ENCODE measurements at places on chromosomes 5 and 9.

GRCh38 chr5:159027504-159027903 is 72.2 kb downstream of the EBF1 start:
- no peak for DNase-seq

DNA sequence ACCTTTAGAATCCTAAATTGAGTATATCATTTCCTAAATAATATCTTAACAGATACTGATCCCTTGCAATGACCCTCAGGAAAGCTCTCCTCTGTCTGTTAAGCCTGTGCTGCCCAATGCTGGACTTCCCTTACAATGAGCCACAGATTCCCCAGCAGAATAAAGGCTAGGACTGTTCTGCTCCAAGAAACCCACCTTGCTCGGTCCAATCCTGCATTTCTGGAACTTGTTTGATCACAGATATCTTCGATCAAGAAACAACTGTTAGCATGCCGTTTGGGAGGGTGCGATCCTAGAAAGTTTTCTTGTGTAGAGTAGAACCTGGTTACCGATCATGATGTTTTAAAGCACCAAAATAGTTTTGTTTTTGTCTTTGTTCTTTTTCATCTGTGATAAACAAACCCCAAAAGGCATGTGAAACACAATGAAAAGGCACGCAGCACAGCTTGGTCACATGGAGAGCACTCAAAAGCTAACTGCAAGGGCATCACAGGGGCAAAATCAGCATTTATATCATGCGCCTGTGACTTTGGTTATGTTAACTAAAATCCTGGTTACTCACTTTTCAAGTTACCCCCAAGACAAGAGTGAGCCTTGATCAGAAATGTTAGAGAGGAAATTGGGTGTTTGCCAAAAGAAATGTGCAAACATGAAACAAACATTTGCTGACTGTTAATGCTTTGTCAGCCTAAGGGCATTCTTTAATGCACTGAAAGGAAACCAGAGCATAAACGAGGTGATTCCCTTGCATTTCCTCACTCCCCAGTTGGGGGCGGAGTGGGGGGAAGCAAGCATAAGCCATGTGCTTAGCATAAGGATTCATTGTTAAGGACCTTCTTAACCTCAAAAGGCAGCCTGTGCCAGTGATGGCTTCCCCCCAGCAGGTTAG is 61.9 kb upstream of the ADAMTS16 start:
- DNase-seq = no peak

- DNase-seq = no peak
These were observed 111.7 kb upstream of the IZUMO3 start for GRCh38 chr9:24657387-24657786.

DNA sequence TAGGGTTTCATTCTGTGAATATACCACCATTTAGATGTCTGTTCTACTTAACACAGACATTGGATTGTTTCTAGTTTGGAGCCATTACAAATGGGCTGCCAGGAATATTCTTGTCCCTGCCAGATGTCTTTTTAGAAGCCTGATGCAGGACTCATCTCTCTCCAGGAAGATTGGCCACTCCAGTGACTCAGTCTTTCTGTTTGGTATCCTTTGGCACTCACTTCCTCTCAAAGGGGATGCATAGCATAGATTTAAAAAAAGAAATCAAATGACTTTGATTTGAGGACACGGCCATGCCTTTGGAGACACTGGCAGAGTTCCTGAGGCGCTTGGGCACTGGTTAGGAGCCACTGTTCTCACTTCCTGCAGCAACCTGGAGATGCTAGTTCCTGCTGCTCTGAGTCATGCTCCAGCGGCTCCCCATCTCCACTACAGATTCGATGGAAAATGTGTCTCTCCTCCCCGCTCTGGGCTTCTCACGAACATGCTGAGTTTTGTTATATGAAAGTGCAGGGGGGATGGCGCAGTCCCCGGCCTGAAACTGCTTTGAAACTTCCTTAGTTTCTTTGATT is 3.5 kb upstream of the ZNF366 start:
- DNase-seq = peak; percentile 52

DNA sequence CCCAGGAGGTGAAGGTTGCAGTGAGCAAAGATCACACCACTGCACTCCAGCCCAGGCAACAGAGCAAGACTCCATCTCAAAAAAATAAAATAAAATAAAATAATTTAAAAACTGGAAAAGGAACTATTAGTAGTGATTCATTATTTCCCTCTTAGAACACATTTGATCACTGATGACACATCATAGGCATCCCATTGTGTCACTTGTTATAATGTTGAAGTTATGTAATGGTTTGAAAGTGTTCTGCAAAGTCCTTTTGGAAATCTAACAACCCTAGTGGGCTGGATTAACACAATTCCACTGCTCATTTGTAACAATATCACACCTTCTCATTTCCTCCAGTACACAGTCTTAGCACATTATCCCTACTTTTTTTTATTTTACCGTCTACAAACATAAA is 81.8 kb upstream of the LMNB1 start:
- no peak for DNase-seq

GRCh38 chr5:116522356-116523136 is 52.1 kb downstream of the SEMA6A start:
- DNase-seq = no peak

DNA sequence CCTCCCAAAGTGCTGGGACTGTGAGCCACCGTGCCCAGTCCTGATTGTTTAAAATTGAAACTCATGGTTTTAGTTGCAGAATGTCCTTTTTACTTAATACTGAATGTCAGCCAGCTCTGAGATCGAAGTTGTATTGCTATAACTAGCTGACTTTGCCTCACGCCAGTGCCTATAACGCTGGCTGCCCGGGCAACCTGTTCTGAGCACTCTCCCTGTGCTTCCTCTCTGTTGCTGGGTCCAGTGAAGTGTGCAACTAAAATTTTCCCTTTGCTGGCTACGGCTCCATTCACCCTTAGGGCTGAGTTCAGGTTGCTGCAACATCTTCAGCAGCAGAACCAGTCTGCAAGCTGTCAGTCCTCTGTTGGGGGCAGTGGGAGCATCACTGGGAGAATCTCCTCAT is 65.9 kb downstream of the GLDC start:
- DNase-seq = no peak

DNA sequence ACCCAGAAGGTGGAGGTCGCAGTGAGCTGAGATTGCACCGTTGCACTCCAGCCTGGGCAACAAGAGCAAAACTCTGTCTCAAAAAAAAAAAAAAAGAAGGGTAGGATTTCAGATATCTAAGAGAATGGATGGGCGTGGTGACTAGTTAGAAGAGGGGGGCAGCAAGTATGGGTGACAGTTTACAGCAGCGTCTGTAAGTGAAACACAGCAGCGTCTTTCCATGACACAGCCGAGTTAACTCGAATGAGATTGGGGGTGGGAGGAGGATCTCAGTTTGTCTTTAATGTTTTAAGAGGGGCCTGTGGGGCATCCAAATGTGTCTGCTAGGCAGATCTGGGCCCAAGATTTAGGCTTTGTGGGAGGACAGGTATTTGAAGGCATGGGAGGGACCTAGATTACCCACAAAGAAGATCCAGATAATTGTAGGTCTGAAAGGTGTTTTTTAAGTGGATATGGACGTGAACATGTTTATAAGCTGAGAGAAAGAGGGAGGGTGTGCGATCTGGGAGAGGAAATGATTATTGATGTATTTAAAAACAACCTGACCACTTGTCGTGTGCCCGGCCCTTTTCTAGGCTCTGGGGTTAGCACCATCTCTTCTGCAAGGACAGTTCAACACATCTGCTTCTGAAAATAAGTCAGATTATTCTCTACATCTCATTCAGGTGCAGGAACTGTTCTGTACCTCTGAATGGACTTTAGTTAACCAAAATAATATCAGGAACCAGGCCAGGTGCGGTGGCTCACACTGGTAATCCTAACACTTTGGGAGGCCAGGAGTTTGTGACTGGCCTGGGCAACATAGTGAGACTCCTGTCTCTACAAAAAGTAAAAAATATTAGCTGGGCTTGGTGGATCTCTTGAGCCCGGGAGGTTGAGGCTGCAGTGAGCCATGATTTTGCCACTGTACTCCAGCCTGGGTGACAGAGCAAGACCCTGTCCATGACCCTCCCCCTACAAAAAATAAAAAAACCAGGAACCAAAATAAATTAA is 2.5 kb downstream of the CEP78 start:
- DNase-seq = no peak

GRCh38 chr5:43068037-43068436 is 27.9 kb upstream of the ANXA2R start:
- DNase-seq = no peak

- DNase-seq = no peak
These were observed 48.4 kb downstream of the ACTBL2 start for GRCh38 chr5:57434227-57434640.

- DNase-seq = no peak
These were observed 184.7 kb downstream of the MAPKAP1 start for GRCh38 chr9:125522328-125522725.

GRCh38 chr9:99505936-99506335 is 283.9 kb downstream of the SEC61B start:
- DNase-seq = no peak

GRCh38 chr5:80187421-80188090 is 68.3 kb downstream of the SERINC5 start:
- DNase-seq = no peak

DNA sequence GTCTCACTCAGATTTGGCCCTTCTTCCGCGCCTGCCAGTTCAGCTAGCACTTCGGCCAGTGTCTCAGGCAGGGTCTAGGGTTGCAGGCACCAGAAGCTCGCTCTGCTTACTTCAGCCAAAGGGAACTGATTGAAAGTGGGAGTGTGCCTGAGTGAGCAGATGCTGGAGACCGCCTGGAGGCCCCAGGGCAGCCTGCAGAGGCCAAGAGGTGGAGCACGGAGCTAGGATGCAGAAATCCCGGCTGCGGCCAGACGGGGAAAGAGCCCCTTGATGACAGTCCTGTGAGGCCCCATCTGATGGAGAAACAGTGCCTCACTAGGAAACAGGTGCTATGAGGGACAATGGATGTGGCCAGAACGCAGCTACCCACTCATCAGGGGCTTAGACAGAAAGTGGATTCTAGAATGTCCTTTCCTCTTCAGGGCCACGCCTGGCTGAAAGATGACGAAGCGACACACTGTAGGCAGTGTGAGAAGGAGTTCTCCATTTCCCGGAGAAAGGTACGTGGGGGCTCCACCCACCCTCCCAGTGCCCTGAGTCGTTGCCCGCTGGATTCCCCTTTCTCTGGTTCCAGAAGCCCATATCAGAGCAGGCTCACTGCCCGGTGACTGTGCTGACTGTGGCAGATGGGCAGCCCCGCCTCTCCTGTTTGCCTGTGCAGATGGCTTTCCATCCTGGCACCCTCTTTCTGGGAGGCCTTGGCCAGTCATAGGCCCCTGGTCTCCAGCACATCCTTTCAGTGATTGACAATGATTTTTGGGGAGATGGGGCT is 16.1 kb downstream of the HNRNPH1 start:
- no peak for DNase-seq

- no peak for DNase-seq
These were observed 377 bp upstream of the PCDHAC2 start for GRCh38 chr5:140965905-140966292.

GRCh38 chr5:108264533-108264932 is 117.4 kb downstream of the FBXL17 start:
- no peak for DNase-seq

- no peak for DNase-seq
These were observed 83.5 kb downstream of the ARHGAP26 start for GRCh38 chr5:142853682-142854081.

DNA sequence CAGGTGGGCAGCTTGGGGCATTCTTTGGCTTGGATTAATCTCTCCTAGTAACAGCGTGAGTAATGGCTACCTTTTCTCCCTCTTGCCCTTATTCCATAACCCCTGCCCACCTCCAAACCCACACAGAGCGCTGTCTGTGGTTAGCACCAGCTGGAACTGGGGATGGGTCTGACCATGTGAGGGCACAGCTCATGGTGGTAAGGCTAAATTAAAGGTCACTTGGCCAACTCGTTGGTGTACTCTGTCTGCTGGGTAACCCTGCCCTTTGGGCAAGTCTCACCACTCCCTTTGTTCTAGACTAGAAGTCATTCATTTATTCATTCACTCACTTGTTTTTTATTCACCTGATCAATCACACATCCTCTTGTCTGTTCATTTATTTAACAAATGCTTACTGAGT is 27.8 kb downstream of the PPARGC1B start:
- no peak for DNase-seq

DNA sequence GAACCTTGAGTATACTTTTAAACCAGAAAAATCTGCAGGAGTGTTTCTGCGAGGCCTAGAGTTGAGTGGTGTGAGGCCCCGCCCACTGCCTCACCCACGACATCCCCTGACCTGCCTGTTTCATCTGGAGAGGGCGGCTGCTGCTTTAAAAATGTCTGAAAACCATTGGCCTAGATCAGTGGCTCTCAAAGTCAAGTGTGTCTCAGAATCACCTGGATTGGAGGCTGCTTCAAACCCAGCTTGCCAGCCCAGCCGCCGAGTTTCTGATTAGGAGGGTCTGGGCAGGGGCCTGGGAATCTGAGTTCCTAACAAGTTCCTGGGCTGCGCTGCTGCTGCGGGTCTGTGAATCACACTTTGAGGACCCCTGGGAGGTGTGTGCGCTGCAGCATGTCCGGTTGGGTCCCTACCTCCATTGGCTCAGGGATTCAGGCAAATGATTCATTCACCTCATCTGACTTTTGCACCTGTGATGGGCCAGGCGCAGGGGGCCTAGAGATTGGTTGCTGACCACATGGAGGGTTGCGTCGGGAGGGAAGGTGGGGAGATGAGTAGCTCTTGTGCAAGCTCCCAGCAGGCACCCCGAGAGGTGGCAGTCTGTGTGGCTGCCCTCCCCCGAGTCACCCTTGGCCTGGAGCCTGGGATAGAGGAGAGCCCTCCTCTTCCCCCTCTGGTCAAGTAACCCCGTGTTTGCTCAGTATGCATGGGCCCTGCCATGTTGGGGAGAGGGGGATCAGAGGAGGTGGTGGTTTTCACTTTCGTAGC is 27.6 kb upstream of the HMCN2 start:
- no peak for DNase-seq

GRCh38 chr5:136023958-136024541 is 4.7 kb upstream of the TGFBI start:
- DNase-seq = no peak

GRCh38 chr9:132201139-132201538 is 39.3 kb downstream of the NTNG2 start:
- DNase-seq = no peak

GRCh38 chr5:89769975-89770374 is 639.6 kb downstream of the CETN3 start:
- DNase-seq = peak; percentile 9

- peak; percentile 25 for DNase-seq
These were observed 60.9 kb upstream of the GDNF start for GRCh38 chr5:37900692-37901091.

DNA sequence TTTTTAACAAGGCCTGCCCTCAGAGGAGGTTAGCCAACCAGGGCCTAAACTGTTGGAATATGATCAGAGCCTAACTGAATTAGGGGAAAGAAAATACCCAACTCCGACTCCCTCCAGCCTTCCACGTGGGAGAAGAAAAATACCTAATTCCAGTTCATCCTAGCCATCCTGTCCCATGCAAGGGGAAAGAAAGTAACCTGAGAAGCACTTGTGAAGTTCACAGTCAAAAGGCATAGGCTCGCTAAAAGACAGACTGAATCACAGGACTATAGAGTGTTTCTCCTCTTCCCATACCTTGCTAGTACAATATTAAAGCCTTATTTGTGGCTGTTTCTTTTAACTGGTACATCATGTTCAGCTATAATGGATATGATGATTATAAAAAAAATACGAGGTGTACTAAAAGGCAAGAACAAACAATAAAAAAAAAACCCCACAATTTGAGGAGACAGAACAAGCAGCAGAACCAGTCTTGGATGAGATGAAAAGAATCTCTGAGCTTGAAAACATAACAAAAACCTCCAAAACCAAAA is 18.0 kb upstream of the ATP10B start:
- no peak for DNase-seq

Data from H54 (cell line).